ENCODE measurements at places on chromosomes 3 and 15. TPM values are rescaled to one million over a fixed set of nuclear protein-coding genes. Genes with fewer than 3 reads are reported as not detected.

The GPR171 gene
- total RNA-seq: not detected

The UROC1 gene
- not detected for total RNA-seq

The ASB14 gene
- not detected for total RNA-seq

The GUCA1C gene
- not detected for total RNA-seq

All from endothelial cell of umbilical vein (primary cell).